Stimulated activated CD8-positive, alpha-beta memory T cell treated with anti-CD3 and anti-CD28 coated beads, Interleukin-12 subunit alpha, Interleukin-12 subunit beta, amount 100 ng/mL, for 4 hours (primary cell): ENCODE measurements at places on chromosomes 5 and 9.

DNA sequence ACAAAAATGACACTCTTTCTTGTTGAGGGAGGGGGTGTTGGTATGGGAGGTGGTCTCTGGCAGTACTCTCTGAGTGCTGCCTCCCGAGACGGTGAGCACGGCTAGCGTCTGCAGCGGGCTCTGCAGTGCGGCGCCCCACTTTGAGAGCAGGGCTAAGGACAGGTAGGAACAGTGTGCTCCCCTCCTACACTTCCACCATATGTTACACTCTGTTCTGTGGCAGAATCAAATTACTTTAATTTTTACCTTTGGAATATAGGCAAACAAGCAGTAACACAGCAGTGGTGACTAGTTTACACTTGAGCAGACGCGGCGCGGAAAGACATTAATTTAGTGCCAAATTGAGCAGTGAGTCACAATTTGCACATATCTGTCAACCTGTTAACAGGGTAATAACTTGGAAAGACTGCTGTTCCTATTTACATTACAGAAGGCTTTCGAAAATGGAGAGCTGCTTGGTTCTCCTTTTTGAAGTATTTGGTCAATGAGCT, 136.3 kb downstream of the MED27 start:
- no peak for DNase-seq

DNA sequence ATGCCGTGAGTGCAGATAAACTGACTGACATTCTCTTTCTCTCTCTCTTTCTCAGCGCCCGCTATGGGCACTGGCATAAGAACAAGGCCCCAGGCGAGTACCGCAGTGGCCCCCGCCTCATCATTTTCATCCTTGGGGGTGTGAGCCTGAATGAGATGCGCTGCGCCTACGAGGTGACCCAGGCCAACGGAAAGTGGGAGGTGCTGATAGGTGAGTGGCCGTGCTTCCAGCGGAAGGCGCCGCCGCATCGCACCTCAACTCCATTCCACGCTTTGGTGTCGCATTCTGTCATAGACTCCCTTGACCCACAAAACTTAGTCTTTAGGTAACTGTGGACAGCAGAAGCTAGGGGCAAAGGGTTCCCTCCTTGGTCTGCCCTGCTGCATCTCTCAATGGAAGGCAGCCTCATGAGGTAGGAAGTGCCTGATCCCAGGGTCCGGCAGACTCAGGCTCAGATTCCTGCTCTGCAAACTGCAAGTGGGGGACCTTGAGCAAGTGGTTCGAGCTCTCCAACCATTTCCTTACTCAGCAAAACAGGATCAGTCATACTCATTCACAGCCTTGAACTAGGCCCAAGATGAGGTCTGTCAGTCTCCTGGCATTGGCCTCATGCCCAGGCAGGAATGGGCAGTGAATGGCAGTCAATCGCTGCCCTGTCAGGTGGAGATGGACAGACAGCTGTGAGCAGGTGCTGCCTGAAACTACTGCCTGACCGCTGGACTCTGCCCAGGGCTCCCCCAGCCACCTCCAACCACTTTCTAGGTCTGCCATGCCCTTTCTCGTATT, 24.2 kb upstream of the CFAP157 start:
- DNase-seq = no peak

DNA sequence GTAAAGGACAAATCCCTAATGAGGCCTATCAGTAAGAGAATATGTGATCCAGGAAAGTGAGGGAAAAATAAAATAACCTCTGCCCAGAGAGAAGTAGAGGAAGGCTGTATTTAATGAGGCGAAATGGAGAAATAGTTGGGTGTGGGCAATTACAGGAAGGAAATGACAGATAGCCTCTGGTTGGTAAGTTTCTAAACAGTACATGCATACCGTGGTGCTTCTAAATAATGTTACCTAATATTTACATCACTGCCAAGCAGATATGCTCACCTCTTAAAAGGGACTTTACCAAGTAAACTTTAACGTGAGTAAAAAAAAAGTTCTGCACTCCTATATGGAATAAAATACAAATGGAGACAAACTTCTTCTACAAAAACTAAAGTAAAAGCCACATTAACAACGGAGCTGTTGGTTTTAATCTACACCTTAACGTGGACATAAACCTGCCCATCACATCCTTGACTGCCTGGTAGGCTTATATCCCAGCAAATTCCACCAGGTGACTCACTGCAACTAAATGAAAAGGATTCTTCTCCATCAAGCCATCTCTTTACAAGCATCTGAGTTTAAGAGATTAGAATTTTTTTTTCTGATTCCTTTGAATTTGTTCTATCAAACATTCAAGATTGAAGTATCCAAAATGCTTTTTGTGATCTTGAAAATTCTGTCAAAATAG, 12.4 kb downstream of the NFIL3 start:
- no peak for DNase-seq

GRCh38 chr5:176185133-176185733, 53.0 kb upstream of the SIMC1 start:
- DNase-seq = no peak

- no peak for DNase-seq
These were observed 214.6 kb upstream of the C9orf72 start for GRCh38 chr9:27787891-27788290.

- DNase-seq = no peak
These were observed 157.5 kb downstream of the COMMD10 start for GRCh38 chr5:116242343-116242742.

DNA sequence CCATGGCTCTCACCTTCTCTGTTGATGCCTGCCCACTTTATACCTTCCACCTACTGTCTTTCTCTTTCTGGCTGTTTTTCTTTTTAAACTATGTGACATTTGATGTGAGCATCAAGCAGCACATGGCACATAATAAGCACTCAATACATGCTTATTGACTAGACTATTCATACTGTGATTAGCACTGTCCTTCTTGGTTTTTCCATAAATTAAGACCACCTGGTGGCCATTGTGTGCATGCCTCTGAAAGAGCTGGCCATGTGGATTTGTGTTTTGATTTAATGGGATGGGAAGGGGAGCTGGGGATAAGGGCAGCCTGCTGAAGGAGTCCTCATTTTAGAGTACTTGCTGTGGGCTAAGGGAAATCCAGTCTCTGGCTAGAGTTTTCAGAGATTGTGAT, 79.4 kb downstream of the ARHGEF28 start:
- no peak for DNase-seq

GRCh38 chr5:12204761-12205160, 300.5 kb upstream of the CTNND2 start:
- DNase-seq = no peak

DNA sequence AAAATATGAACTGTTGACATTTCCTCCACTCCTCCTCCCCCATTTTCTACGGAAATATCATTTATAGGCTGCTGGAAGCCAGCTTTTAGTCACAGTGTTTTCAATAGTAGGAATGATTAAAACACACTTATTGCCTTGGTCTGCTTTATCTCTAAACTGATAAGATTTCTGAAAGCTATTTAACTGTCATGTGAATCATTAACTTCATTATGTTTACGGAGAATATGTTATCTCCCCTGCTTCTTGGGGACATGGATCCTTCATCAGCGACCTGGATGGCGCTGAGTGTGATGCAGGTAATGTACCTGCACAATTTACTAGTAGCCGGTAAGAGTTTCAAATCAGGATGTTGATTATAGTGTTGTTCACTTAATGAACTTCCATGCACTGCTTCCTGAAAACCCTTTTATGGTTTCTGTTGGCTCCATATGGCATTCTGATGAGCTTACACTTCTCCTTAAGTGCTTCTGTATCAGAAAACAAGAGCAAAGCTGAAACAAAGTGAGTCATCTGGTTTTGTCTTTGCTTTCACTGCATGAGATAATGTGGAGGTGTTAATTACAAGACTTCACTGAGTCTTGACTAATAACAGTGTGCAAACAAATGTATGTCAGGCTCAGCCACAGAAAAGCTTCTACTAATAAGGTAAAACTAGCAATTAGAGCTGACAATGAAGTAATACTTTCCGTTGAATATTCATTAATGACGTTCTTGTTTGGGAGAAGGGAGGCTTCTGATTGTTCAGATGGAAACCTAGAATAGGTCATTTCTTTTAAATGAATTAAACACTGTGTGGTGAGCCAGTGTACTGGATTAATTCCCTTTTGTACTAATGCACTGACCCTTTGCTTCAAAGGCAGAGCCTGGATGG, 162.4 kb upstream of the ZNF608 start:
- DNase-seq = no peak
